ENCODE measurements at places on chromosomes 4 and X.

DNA sequence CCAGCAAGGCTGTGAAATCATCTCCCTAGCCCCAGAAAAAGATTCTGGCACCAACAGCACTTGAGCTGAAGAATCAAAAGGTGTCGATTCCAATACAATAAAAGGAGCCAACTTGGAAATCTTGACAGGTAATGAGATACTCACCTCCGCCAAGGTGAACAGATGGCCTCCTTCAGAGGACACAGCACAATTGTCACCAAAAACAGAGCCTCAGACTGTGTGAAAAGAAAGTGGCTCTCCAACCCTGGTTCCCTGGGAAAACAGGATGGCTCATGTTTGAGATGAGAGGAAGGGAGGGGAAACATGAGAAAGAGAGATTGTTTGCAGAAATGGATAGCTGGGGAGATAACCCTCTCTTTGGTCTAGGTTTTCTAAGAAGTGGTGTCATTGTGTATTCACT lies 168.9 kb downstream of the HS3ST1 start:
- peak; percentile 95 for DNase-seq

GRCh38 chr4:36609661-36610060 lies 328.2 kb downstream of the DTHD1 start:
- DNase-seq, result no peak

DNA sequence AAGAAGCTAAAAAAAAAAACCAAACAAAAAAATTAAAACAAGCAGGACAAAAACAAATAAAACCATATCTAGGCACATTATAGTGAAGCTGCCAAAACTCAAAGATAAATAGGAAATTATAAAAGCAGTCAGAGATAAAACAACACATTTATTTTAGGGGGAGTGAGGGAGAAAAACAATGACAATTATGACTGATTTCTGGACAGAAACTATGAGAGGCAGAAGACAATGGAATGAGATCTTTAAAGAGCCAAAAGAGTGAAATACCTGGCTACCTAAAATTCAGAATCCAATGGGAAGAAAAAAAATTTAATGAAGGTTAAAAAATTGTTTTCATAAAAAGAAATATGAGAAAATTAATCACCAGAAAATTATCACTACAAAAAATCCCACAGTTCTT lies 33.4 kb downstream of the C4orf50 start:
- DNase-seq, result no peak

GRCh38 chr4:10383417-10383816 lies 73.8 kb downstream of the ZNF518B start:
- DNase-seq, result no peak

GRCh38 chr4:79652738-79653137 lies 244.7 kb upstream of the GK2 start:
- no peak for DNase-seq

DNA sequence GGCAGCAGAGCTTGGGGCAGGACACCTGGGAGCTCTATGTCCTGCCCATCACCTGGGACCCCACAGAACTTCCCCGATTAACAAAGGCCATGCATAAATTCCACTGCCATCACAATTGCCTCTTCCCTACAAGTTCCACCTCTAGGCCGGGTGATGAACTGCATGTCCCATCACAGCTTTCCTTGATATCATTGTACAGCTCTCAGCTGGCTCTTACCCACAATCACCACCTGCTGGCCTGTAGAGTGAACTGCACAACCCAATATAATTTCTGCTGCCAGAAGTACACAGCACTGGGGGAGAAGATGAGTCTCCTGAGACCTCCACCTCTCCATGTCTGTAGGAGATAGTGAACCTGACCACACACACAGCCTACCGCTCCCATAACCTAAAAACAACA lies 285.0 kb upstream of the AADAT start:
- peak; percentile 13 for DNase-seq

- DNase-seq, result no peak
These were observed 79.9 kb downstream of the AMOT start for GRCh38 chrX:112760697-112761096.

- DNase-seq, result no peak
These were observed 25.5 kb downstream of the INTS12 start for GRCh38 chr4:105683038-105683437.

DNA sequence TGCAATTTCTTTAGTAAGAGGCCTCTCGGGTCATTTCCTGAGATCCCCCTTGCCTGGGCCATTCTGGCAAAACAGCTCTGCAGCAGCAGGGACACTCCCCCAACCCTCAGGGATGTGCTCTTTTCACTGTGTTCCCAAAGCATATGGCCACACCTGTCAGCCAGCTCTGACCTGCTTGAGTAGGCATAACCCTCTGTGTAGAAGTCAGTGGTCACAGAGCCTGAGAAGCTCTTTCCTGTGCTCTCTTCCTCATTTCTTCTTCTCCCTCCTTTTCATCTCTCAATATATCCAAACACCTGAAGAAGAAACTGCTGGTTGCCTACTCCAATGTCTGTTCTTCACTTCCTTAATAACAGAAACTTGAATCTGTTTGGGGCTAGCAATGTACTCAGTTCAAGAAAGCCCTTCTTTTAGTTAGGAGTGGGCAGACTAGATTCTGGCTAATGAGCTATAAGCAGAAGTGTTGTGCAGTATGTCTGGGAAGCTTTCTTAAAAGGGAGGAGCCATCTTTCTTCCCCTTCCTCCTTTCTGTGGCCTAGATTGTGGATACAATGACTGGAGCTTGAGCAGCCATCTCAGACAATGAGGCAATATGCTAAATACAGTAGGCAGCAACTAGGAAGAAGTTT lies 73.3 kb downstream of the PRPS1 start:
- DNase-seq, result no peak

- no peak for DNase-seq
These were observed 700.6 kb downstream of the NLGN4X start for GRCh38 chrX:5528057-5528456.

DNA sequence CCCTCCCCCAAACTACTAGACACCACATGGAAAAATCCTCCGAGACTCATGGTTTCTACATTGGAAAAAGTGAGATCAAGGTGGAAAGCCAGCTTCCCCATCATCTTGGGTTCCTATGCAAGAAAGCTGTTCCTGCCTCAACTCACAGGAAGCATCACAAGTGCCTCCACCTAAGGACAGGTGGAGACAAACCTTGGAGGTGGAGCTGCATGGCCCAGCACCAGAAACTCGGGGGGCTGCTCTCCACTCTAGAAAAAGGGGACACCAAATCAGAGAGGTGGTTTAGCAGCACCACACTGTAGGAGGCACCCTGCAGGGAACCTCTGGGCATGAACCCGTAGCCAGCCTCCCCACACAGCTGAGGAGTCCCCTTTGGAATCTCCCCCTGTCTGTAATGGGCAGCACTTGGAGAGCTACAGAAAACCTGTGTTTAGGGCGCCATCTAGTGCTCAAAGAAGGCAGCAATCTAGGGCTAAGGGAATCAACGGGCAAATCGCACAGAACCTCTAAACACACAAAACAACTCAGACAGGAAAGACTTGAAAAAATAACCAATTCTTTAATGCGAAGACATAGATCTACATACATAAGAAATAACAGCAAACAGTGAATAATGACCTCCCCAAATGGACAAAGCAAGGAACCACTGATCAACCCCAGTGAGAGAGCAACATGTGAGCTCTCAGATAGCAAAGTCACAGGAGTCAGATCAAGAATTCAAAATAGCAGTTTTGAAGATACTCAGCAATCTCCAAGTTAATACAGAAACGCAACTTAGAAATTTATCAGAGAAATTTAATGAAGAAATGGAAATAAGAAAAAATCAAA lies 37.0 kb upstream of the ZBTB33 start:
- DNase-seq, result peak; percentile 66

DNA sequence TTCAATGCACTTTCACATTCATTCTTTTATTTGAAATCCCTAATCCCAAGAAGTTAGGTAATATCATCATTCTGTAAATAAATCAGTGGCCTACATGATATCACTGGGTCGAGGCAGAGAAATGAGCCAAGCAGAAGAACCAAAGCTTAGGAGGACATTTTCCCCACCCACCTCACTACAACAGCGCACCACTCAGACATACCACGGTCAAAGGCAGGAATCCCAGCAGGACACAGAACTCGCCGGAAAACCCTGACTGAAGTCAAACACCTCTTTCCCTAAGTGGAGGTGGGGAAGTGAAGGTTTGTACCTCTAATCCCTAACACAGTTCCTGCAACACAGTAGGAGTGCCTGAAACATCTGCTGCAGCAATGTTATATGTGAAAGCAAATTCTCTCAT lies 21.5 kb downstream of the RELL1 start:
- no peak for DNase-seq

GRCh38 chr4:94546949-94547348 lies 95.2 kb downstream of the PDLIM5 start:
- no peak for DNase-seq

DNA sequence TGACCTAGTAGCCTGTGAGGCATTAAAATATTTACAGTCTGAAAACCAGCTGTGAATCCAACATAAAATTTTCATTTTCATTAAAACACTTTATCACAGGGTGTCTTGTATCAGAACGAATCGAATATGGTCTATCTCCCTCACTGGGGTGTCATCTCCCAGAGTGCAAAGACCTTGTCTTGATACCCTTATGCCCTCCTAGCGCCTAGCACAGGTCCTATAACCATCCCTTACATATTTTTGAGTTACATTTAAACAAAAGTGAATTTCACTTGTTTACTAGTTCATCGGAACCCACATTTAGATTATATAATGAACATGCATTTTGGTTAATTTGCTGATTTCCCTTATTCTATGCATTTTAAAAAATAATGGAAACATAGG lies 14.0 kb downstream of the DIPK2B start:
- no peak for DNase-seq

DNA sequence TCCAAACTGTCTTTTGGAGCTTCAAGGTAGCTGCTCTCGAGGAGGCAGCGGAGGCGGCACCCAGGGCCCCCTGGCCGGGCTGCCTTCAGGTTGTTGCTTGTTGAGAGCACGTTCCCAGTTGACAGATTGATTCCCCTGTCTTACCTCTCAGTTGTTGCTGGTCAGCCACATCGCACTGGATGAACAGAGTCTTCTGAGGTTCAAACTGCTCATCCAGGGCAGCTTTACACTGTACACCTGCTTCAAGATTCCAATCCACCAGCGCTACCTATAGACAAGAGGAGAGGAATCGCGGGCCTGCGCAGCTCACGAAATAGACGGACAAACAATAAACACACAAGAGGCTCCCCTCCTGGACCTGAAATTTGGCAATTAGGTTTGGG lies 497 bp downstream of the HPGD start:
- no peak for DNase-seq

- DNase-seq, result no peak
These were observed 210.7 kb downstream of the PRR32 start for GRCh38 chrX:127030016-127030748.

GRCh38 chr4:143207555-143207954 lies 22.8 kb downstream of the USP38 start:
- DNase-seq, result peak; percentile 51

DNA sequence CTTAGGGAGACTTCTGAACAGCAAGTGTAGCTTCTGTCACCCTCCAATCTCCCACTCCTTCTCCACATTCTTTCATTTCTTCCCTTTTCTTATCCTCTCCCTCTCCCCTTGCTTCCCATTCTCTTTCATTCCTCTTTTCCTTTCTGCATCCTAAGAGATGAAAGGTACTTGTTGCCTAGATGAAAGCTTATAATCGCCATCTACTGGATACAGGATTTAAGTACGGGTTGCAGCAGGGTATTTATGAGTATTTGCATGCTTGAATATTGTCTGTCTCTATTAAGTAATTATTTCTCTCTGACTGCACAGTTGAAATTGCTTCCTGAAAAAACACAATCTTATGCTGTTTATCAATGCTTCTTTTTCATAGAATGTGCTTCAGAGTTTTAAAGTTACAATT lies 174.0 kb upstream of the TENT5D start:
- DNase-seq, result no peak

- no peak for DNase-seq
These were observed 674 bp upstream of the IL15 start for GRCh38 chr4:141635736-141636081.

- DNase-seq, result no peak
These were observed 16.0 kb downstream of the ARSD start for GRCh38 chrX:2913118-2913517.

GRCh38 chr4:16090096-16090705 lies 6.4 kb upstream of the PROM1 start:
- no peak for DNase-seq

DNA sequence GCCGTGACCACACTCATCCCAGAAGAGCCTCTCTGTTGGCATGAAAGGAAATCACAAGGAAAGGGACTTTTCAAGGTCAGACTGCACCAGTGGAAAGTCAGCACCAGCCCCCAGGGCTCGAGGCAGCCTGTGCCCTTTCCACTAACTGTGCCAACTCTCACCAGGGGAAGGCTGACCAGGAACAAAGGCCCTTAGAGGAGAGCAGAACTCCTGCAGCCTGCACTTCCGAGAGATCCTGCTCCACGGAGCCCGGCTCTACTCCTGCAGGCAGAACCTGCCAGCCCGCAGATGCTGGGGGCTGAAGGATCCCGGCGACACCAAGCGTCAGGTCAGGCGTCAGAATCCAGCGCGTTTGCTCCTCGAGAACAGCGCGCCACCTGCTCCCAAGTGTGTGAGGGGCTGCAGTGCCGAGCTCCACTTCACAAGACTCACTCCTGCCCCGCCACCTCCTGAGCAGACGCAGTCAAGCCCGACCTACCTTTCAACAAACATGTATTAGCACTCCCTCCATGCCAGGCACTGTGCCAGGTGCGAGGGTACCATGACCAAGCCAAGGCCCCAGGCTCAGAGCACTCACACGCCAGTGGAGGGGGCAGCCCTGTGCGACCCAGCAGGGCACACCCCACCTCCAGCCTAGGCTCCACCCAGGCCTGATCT lies 13.6 kb upstream of the HELT start:
- no peak for DNase-seq

DNA sequence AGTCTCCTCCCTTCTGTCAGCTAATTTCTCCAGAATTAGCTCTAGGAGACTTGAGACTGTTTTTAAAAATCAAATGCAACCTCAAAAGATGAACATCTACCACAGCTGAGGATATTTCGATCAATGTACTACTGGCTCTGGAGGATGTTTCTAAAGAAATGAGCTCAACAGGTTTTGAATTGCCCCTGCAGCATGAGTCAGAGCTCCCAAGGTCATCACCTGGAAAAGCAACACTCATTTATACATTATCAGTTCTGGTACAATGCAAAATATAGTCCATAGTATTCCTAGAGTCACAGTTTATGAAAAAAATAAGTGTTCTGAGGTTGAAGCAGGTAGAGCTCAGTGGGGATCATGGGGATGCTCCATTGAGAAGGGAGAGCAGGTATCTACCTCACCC lies 50.8 kb upstream of the MCF2 start:
- no peak for DNase-seq

- no peak for DNase-seq
These were observed 58.7 kb downstream of the IGFBP7 start for GRCh38 chr4:57051524-57051923.

DNA sequence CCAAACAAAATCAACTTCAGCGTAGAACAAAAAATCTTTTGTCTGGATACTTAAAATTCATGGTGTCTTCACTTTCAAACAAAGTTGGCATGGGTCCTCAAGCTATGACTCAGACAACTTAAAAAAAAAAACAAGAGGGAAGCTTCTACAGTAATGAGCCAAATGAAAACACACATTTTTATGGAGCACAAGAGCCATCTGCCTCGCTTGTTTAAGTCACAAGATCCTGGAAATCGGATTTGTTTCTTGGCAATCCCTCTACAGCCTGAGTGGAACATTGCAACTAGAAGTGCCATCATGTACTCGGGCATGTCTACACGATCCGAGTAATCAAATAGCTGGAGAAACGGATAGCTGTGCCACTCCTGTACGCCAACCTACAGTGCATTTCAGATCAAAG lies 22.6 kb downstream of the LAMP2 start:
- peak; percentile 3 for DNase-seq

- DNase-seq, result no peak
These were observed 59.4 kb upstream of the C4orf54 start for GRCh38 chr4:99716996-99717395.

GRCh38 chr4:16642897-16643296 lies 255.5 kb downstream of the LDB2 start:
- DNase-seq, result peak; percentile 9

Data from cerebellar cortex (tissue), 1 donor.